ENCODE measurements at places on chromosomes 1 and 21.

GRCh38 chr1:27529704-27530018 is 39.7 kb upstream of the WASF2 start:
- DNase-seq, result no peak

DNA sequence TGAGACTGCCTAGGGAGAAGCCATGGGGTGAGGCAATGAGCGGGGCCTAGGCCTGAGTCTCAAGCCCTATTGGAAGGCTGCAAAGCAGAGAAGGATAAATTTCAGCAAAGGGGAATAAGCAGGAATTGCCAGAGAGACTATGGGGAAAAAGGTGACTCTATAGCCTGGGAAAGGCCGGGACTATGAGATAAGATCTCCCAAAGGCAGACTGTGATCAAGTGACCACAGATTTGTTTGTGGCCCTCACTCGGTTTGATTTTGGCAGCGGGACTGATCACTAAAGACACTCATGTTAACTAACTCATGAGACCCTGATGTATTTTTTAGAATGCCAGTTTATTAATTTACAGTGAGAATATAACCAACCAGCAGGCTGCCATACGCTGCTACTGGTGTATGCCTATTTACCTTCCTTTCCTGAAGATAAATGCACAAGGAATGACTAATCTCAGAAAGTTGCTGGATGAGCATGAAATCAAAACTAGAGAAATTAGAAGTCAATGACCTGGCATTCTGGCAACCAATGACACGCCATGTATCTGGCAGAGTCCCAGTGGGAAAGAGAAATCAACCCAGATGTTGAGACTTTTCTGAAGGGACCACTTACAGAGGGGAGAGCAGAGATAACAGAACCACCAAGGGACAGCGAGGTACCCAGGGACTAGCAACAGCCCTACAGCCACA is 4.3 kb downstream of the HSF2BP start:
- DNase-seq, result no peak

- DNase-seq, result no peak
These were observed 323.7 kb upstream of the FAM78B start for GRCh38 chr1:166490437-166490991.

GRCh38 chr1:15323989-15324868 is 77.2 kb downstream of the FHAD1 start:
- no peak for DNase-seq

DNA sequence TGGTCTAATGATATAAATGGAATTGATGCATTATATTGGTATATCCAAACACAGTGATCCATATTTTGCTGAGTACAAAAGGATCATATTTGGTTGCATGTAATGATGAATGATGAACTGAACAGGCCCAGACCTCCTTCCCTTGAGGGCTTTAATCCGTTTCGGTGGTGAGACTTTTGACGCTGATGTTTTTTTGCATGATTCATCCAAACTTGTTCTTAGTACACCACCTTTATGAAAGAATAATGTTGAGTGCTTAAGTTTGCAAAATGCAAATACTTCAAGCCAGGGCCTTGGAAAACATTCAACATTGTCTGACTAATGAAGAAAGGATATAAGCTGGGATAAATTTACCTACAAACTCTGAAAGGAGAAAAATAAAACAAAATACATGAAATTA is 19.2 kb downstream of the HOOK1 start:
- DNase-seq, result no peak

DNA sequence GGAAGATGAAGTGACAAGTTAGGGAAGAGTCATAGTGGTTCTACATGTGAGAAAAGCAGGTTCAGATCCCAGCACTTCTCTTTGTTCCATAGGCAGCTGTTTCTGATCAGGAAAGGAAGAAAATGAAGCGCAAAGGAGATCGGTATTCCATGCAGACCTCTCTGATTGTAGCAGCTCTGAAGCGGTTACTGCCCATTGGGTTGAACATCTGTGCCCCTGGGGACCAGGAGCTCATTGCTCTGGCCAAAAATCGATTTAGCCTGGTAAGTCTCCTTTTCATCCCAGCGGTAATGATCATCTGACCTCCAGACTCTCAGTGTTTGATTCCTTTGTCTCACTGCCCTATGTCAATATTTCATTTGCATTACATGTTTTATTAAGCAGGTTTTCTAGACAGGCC is 173.6 kb downstream of the ZP4 start:
- no peak for DNase-seq

DNA sequence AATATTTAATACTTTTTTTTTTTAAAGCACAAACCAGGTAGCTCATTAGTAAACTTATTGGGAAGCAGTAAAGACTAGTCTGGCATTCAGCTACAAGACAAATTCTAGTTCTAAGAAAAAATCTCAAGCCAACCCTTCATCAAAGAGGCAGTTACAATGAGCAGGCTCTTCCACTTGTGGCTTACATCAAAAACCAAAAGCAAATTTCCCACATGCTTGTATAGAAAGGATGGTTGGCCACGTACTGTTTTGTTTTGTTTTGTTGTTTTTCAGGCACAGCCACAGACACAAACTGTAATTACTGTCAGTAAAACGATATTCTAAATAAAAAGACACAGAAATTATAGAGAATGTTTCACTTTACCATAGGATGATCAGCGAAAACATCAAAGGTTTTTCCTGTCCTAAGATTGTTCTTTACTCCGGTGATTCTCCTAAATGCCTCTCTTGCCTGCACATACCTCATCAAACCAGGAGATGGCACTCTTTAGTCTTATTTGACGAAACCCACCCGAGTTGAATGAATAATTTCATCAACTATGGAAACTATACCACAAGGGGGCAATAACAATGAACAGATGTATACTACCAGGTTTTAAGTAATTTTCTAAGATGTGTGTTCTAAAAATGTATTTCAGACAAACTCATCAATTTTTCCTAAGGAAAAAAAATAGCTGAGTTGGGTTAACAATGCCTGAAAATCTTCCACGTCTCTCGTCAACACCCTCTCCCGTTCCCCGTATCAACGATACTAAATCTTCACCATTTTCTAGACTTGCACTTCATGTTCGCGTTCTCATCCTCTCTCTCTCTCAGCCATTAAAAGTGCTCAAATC is 26.9 kb downstream of the RPL5 start:
- DNase-seq, result peak; percentile 88

DNA sequence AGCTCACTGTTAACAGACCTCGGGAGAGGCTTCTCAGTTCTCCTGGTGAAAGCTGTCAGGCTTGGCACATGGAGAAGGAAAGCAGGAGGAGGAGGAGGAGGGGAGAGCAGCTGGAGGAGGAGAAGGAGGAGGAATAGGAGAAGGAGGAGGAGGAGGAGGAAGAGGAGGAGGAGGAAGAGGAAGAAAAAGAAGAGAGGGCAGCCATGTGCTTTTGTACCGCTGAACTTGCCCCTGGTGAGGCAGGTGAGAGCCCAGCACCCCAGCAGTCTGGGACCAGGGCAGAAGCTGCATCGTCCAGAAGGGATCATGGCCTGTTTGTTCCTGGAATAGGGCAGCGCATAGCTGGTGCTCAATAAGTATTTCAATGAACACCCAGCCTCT is 21.3 kb upstream of the GRHL3 start:
- DNase-seq, result no peak

DNA sequence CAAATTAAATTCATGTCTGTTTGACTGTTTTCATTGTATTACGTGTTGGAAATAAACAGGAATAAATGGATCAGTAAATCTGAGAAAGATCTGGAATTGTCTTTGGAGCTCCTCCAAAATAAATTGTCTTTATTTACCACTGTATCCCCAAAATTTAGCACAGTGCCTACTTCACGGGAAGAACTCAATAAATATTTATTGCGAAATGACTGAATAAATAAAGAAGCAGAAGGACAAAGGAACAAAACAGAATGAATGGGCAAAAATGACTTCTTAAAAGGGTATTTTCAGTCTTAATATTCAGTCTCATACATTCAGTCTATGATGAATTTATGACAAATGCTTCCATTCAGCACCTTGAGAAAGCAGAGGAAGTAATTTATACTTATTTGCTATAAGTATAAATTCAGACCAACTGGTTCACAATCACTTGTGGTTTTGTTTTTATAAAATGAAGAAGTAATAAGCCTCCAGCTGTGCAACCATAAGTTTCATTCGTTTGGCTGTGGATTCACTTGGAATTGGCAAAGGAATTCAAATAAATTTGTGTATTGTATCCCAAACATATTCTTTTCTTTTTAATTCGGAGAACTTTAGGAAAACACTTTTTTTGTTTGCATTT is 19.2 kb upstream of the PRKAA2 start:
- DNase-seq, result no peak

DNA sequence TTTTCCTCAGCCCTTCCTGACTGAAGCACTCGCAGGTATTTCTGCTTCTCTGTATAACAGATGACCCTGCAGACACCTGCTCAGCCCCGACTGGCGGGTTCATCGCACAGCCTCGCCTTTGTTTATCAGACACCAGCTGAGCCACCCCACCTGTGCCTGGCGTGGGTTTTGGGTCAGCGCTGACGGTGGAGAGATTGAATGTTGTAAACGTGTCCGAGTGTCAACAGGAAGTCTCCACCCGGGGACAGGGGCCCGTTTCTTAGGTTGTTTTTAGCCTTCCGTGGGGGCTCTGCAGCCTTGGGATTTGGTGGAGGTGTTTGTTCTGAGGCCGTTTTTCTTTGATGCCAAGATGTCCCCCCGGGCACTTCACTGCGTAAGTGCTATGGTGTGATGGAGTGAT is 60.1 kb downstream of the COL18A1 start:
- DNase-seq, result no peak

GRCh38 chr1:8222789-8223188 is 95.1 kb upstream of the SLC45A1 start:
- peak; percentile 84 for DNase-seq

DNA sequence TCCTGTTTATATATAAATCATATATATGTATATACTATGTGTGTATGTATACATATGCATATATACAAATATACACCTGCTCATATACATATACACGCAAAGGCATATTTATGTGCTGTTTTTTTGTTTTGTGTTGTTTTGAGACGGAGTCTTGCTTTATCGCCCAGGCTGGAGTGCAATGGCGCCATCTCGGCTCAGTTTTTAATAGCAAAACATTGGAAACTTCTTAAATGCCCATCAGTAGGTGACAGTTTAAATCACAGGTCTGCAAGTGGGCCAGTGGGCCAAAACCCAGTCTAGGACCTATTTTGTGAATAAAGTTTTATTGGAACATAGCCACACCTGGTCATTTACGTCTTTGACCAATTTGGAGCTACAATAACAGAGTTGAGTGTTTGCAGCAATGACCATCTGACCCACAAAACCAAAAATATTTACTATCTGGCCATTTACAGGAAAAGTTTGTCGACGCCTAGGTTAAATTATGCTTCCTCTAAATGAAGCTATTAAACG is 132.3 kb downstream of the TOMM20 start:
- DNase-seq, result no peak

DNA sequence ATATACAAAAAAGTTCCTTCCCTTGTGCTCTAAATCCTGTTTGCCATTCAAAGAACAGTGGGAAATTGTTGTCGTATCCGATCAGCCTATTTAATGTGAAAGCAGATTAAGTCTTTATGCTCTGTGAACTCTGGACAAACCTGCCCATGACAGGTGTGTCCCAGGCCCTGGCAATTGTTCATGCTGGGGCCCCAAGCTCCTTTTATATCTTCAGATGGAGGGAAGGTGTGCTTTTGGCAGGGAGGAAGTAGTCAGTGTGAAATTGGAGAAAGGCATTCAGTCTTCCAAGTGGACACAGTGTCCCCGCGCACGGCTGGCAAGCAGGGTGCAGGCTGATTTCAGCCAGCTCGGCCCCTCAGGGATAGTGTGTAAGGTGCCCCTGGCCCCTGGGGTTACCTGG is 135.1 kb upstream of the F3 start:
- DNase-seq, result no peak

DNA sequence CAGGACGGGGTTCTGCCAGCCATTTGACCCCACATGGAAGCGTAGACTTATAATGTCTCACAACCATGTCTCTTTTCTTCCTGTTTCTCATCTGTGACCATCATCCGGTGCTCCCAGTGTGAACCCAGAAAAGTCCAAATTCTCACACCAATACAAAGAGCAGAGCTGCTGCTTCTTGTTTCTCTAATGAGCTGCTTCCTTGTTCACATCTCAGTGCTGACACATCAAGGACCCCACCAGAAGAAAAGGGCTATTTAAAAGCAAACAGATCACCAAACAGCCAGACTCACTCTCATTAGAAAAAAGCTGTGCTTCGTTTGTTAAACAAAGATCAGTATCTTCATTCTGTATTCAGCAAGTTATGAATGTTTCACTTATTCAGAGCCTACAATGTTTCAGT is 835 bp upstream of the LCE1D start:
- DNase-seq, result no peak

- DNase-seq, result no peak
These were observed 8.4 kb upstream of the BGLAP start for GRCh38 chr1:156233426-156234127.

GRCh38 chr1:4650481-4650880 is 3.9 kb upstream of the AJAP1 start:
- no peak for DNase-seq

- no peak for DNase-seq
These were observed 34.4 kb upstream of the PKP1 start for GRCh38 chr1:201248721-201249559.

DNA sequence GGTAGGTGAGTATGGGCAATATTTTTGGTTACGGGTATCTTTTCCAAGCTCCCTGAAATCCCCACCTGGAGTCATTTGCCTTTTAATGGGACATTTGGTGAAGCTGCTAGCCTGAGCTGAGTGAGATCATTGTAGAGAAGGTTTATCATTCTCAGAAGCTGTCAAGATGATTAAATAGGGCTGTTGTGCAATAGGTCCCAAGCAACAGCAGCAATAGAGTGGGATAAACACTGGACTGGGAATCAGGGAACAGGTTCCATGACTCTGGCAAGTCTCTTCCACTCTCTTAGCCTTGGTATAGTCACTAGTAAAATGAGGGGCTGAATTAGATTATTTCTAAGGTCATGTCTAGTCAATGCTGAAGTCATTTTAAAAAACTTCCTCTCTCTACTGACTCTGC is 30.3 kb upstream of the FAM78B start:
- DNase-seq, result no peak

DNA sequence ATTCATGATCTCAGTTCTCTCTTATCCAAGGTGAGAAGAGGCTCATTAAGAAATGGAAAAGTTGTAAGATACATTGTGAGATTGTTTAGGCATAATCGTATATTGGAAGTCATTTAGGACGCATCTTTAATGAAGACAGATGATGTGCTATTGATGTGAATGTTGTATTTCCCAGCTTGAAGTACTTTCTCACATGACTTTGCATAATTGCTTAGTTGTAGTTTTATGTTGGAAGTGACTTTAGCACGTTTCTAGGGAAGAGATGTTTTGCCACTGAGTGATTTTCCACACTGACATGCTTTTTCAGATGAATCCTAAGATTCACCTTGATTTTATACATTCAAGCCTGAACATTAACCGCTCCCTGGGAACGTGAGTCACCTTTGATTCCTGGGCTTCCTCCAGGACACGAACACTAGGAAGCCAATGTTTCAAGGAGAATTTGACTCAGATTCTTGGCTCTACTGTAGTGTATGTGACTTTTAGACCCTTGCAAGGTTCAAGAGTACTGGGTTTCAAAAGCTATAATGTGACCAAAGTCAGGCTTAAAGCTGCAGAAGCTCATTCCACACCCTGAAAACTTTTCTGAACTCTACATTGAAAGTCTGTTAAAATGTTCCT is 27.9 kb downstream of the ANGEL2 start:
- DNase-seq, result no peak
